ENCODE measurements at places on chromosomes 5 and 9. TPM values are rescaled to one million over a fixed set of nuclear protein-coding genes. Genes with fewer than 3 reads are reported as not detected.

The ARSK gene
- total RNA-seq: 9.1 TPM

The TLX3 gene
- total RNA-seq: 2.1 TPM

The MSX2 gene
- 69.7 TPM for total RNA-seq

The SOHLH1 gene
- total RNA-seq: not detected

The NFIL3 gene
- 30.4 TPM for total RNA-seq

The GARIN3 gene
- total RNA-seq: not detected

The SLCO6A1 gene
- total RNA-seq: 0.43 TPM

The KCTD16 gene
- 3.0 TPM for total RNA-seq

The DRD1 gene
- 0.17 TPM for total RNA-seq

The ARL15 gene
- total RNA-seq: 16.9 TPM

The PRLR gene
- 6.7 TPM for total RNA-seq

The PRUNE2 gene
- 3.3 TPM for total RNA-seq

The ROPN1L gene
- total RNA-seq: 2.0 TPM

The GRIN3A gene
- 5.3 TPM for total RNA-seq

The ENC1 gene
- 96.8 TPM for total RNA-seq

The ADGRV1 gene
- total RNA-seq: 13.6 TPM

The SH3GL2 gene
- total RNA-seq: 7.6 TPM

The CD14 gene
- total RNA-seq: 0.17 TPM
